ENCODE measurements at places on chromosomes 5 and 9. TPM values are rescaled to one million over a fixed set of nuclear protein-coding genes. Genes with fewer than 3 reads are reported as not detected.

DNA sequence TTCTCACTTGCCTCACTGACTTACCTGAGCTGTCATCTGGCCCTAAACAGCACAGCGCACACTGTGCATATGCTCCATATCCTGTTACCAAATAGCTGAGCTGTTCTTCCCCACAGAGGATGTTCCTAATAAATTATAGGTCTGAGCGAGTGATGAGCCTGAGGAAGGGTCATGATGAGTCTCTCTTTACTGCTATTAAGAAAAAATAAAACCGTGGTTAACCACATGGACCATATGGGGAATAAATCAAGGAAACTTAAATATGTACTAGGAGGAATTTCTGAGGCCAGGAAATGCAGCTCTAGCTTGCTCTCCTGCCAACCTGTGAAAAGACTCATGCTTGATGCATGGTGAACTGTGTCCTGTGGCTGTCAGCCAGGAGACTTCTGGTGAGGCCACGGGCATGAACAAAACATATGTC is 424.8 kb upstream of the DMAC1 start:
- no peaks in the 10 kb centered on the region for H3K36me3 ChIP-seq
- no peaks in the 10 kb centered on the region for H3K27me3 ChIP-seq
- no peak overlapping the region for H3K4me3 ChIP-seq
- no peaks in the 10 kb centered on the region for H3K4me1 ChIP-seq

DNA sequence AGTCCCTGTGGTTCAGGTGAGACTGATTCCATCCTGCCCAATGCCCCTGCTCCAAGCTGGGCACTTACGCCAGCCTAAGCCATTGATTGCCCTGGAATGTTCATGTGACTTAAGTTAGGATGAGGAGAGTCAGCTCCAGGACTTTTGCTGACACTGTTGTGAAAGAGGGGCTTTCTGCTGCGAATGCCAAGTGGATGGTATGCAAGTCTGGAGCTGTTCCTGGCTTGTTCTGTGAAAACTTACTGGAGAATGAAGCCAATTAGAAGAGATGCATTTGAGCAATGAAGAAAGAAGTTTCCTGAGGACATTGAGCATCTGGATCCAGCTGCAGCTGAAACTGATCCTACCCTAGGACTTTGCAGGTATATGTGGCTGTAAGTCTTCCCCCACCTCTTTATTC is 61.2 kb upstream of the ZFR start:
- no peak for DNase-seq
- no peak overlapping the region for H3K27ac ChIP-seq
- no peaks in the 10 kb centered on the region for H3K27me3 ChIP-seq
- H3K36me3 ChIP-seq: no peaks in the 10 kb centered on the region
- no peaks in the 10 kb centered on the region for H3K4me1 ChIP-seq

- no peak overlapping the region for H3K27ac ChIP-seq
- no peaks in the 10 kb centered on the region for H3K36me3 ChIP-seq
- H3K4me1 ChIP-seq: no peaks in the 10 kb centered on the region
- DNase-seq: no peak
- H3K27me3 ChIP-seq: no peaks in the 10 kb centered on the region
These were observed 16.2 kb downstream of the SLC1A1 start for GRCh38 chr9:4506490-4506889.

DNA sequence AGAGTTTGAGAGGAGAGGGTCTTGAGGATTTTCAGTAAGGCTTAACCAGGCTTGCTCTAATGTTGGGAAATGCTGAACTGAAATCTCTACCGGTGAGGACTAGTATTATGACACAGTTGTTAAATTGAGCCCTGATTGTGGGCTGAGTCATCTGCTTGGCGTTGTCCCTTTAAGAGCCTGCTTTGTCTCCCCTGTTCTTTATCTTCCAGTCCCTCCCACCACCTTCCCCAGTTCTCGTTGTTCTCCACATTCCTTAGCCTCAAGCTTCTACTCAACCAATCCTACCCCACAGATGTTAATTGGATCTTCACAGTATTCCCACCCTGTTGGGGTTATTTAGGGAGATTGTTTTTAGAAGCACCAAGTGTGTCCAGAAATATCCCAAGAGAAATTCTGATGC is 57.6 kb downstream of the ANKRD55 start:
- no peaks in the 10 kb centered on the region for H3K4me1 ChIP-seq
- H3K36me3 ChIP-seq: no peaks in the 10 kb centered on the region
- no peak overlapping the region for H3K4me3 ChIP-seq
- H3K27ac ChIP-seq: no peak overlapping the region
- H3K27me3 ChIP-seq: no peaks in the 10 kb centered on the region

GRCh38 chr5:158544388-158545339 is 555.1 kb downstream of the EBF1 start:
- no peak overlapping the region for H3K4me3 ChIP-seq
- H3K27me3 ChIP-seq: no peaks in the 10 kb centered on the region
- H3K27ac ChIP-seq: no peak overlapping the region
- DNase-seq: no peak
- H3K36me3 ChIP-seq: no peaks in the 10 kb centered on the region
- no peaks in the 10 kb centered on the region for H3K4me1 ChIP-seq

GRCh38 chr9:80874276-80874675 is 815.1 kb downstream of the TLE1 start:
- H3K36me3 ChIP-seq: no peaks in the 10 kb centered on the region
- H3K4me1 ChIP-seq: no peaks in the 10 kb centered on the region
- no peak overlapping the region for H3K4me3 ChIP-seq
- DNase-seq: no peak
- H3K27me3 ChIP-seq: no peaks in the 10 kb centered on the region

- no peaks in the 10 kb centered on the region for H3K4me1 ChIP-seq
- DNase-seq: no peak
- no peaks in the 10 kb centered on the region for H3K27me3 ChIP-seq
- H3K27ac ChIP-seq: no peak overlapping the region
- no peaks in the 10 kb centered on the region for H3K36me3 ChIP-seq
These were observed 63.9 kb downstream of the TTC39B start for GRCh38 chr9:15243081-15243480.

DNA sequence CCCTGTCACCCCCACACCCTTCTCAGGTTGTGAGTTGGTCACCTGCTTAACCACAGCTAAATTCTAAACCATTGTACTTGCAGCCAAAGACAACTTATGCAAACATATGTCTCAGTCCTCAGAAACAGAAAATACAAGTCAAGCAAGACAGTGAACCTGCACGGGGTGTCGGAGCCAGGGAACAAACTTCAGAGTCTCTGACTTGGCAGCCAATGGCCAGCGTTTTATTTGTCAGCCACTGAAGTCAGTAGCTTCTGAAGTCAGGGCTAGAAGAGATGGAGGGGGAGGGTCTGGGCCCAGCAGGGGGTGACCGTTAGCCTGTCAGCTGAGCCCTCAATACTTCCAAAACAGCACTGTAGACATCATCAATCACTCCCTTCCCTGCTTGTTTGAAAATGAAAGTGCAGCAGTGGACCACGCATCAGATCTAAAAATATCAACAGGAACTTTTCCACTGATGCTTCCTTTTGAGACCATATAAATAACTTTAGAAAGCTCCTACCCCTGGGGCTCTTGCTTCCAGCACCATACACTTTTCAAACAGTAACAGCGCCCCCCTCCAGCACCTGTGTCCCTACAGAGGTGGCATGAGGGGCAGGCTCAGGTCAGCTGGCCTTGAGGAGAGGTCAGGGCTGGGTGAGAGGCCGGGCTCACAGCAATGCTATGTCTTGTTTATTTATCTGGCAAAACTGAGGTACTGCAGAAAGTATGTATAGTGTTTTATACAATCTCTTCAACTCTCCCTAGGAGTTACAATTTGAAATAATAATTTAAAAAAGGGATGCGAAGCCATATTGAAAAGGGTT is 142.5 kb downstream of the ACER2 start:
- no peak overlapping the region for H3K4me3 ChIP-seq
- no peaks in the 10 kb centered on the region for H3K36me3 ChIP-seq
- no peaks in the 10 kb centered on the region for H3K27me3 ChIP-seq
- H3K4me1 ChIP-seq: peaks cover 4% of the 10 kb centered on the region
- DNase-seq: no peak

GRCh38 chr9:126690431-126691051 is 76.8 kb downstream of the LMX1B start:
- H3K36me3 ChIP-seq: no peaks in the 10 kb centered on the region
- H3K27ac ChIP-seq: no peak overlapping the region
- H3K4me1 ChIP-seq: no peaks in the 10 kb centered on the region
- H3K4me3 ChIP-seq: no peak overlapping the region

DNA sequence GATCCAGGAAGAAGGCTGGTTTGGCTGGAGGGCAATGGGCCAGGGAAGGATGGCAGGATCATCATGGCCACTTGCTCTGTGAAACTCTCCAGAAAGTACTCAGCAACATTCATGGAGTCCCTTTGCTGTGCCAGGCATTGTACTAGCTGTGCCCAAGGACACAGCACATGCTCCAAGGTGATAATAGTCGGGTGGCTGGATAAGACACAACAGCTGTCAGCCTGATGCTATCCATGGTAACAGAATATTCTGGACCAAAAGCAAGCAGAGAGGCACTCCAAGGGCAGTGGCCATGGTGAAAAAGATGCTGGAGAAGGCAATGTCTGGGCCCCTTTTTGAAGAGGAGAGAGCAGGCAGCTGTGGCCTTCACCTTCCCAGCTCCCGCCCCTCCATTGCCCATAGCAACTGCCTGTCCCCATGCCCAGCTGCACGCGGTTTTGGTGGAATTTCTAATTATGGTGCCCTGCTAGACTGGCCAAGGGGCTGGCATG is 113.8 kb upstream of the CPEB4 start:
- DNase-seq: no peak
- H3K4me1 ChIP-seq: no peaks in the 10 kb centered on the region
- H3K27ac ChIP-seq: no peak overlapping the region
- H3K27me3 ChIP-seq: no peaks in the 10 kb centered on the region
- no peaks in the 10 kb centered on the region for H3K36me3 ChIP-seq
- H3K4me3 ChIP-seq: no peak overlapping the region

DNA sequence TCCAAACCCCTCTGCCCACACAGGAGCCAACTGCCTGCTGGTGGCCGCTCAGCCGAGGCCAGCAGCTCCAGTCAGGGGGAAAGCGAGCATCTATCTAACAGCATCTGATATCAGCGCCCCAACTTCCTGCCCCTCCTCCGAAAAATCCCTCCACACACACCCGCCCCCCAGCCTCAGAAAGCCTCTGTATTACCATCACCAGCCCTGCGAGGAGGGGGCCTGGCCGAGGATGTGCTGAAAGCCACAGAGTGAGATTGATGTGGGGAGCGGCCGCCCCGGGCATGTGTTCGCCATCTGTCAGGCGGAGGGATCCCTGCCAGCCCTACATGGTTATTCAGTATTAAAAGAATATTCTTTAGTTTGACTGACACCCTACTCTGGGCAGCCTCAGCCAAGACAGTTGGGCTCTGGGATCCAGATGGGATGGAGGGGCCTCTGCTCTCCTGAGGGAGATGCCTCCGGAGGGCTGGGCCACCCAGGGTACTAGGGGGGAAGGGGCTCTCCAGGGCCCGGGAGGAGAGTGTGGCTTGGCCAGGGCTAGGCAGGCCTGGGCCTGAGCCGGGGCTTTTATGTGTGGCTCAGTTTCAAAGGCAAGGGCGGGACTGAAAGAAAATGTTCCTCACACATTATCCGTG is 98.0 kb downstream of the HSD17B3 start:
- no peaks in the 10 kb centered on the region for H3K36me3 ChIP-seq
- no peak overlapping the region for H3K27ac ChIP-seq
- no peak for DNase-seq
- H3K4me1 ChIP-seq: no peaks in the 10 kb centered on the region

DNA sequence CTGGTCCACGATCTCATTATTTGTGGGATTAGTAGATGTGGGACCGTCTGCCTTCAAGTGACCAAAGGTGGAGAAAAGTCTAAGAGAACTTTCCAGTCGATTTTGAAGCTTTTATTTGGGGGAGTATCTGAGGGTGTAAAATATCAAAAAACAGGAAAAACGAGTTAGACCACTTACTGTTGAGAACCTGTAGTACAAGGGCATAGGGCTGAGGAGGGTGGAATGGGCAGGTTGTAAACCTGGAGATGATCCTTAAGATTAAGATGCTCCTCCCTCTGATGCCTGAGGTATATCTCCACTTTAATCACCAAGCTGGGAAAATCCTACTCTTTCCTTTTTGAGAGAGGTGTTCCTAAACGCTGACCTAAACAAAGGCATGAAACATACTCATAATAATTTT is 32.0 kb upstream of the GTF2H2C start:
- no peaks in the 10 kb centered on the region for H3K27me3 ChIP-seq
- peak overlapping the region; percentile 14 for H3K27ac ChIP-seq
- H3K4me3 ChIP-seq: no peak overlapping the region
- no peaks in the 10 kb centered on the region for H3K36me3 ChIP-seq

DNA sequence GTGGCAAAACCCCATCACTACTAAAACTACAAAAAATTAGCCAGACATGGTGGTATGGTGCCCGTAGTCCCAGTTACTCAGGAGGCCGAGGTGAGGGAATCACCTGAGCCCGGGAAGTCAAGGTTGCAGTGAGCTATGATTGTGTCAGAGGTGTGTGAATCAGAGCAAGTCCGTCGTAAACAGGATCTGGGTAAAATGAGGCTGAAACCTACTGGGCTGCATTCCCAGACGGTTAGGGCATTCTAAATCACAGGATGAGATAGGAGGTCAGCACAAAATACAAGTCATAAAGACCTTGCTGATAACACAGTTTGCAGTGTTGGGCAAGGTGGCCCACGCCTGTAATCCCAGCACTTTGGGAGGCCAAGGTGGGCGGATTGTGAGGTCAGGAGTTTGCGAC is 1.9 kb upstream of the CLTB start:
- no peak for DNase-seq
- no peaks in the 10 kb centered on the region for H3K27me3 ChIP-seq
- H3K4me1 ChIP-seq: no peaks in the 10 kb centered on the region
- no peaks in the 10 kb centered on the region for H3K36me3 ChIP-seq

GRCh38 chr9:14051419-14051818 is 262.5 kb downstream of the NFIB start:
- H3K36me3 ChIP-seq: no peaks in the 10 kb centered on the region
- no peak for DNase-seq
- H3K4me3 ChIP-seq: no peak overlapping the region
- no peaks in the 10 kb centered on the region for H3K4me1 ChIP-seq
- no peak overlapping the region for H3K27ac ChIP-seq

Gene EQTN
- not detected for total RNA-seq

Gene RAD50
- 18.0 TPM for total RNA-seq

Gene TSLP
- not detected for total RNA-seq

Gene ACTL7B
- not detected for total RNA-seq

Gene KIF4B
- not detected for total RNA-seq

All from pancreas (tissue), 10 donors.